ENCODE measurements at places on chromosomes 16 and 17. TPM values are rescaled to one million over a fixed set of nuclear protein-coding genes. Genes with fewer than 3 reads are reported as not detected.
A peak's percentile ranks its signal among the peaks of the same experiment; 100 is the strongest.

- DNase-seq: no peak
- no peaks in the 10 kb centered on the region for H3K4me1 ChIP-seq
- H3K27ac ChIP-seq: no peak overlapping the region
- H3K4me3 ChIP-seq: no peak overlapping the region
- H3K36me3 ChIP-seq: peaks cover 36% of the 10 kb centered on the region
- H3K27me3 ChIP-seq: no peaks in the 10 kb centered on the region
Measured at GRCh38 chr16:53282975-53283946, 151.0 kb upstream of the RBL2 start.

GRCh38 chr17:2624292-2624731 is 30.9 kb downstream of the PAFAH1B1 start:
- H3K27me3 ChIP-seq: no peaks in the 10 kb centered on the region
- peak overlapping the region; percentile 37 for H3K4me3 ChIP-seq
- peaks cover 43% of the 10 kb centered on the region for H3K4me1 ChIP-seq

- no peaks in the 10 kb centered on the region for H3K4me1 ChIP-seq
- H3K27me3 ChIP-seq: peaks cover 27% of the 10 kb centered on the region
- no peak for DNase-seq
- H3K4me3 ChIP-seq: no peak overlapping the region
- peaks cover 70% of the 10 kb centered on the region for H3K36me3 ChIP-seq
Measured at GRCh38 chr16:6864671-6865070, 468.0 kb upstream of the RBFOX1 start.

DNA sequence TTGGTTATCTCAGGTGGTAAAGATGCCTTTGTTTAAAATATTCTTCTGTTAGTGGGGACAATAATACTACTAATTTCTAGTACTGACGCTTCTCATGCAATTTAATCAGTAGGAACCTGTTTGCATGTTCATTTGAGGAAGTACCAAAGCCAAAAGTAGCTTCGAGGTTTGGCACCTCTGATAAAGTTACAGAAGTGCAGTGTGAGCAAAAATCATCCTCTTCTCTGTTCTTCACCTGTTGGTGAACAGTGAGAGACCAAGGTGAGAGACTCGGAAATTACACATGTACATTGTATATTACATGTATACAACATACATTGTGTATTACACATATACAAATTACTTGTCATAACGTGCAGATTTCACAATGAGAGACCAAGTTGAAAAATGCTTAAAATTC is 404.6 kb downstream of the MAF start:
- H3K36me3 ChIP-seq: no peaks in the 10 kb centered on the region
- H3K4me1 ChIP-seq: peaks cover 11% of the 10 kb centered on the region
- H3K27ac ChIP-seq: no peak overlapping the region
- no peak for DNase-seq
- no peaks in the 10 kb centered on the region for H3K27me3 ChIP-seq

DNA sequence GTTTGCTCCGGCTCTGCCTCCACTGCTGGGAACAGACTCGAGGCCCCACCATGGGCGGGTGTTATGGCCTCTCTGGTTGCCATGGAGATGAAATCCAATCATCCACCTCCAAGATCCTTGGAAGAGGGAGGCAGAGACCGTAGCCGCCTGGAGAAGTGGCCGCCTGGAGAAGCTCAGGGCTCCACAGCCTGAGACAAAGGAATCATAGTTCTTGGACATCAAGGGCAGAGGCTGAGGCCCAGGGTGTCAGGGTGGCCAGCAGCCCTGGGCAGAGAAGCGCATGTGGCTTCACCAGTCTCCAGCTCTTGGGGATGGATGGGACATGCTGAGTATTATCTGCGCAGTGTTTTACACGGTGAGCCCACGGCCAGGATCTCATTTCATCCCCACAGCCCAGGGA is 36.2 kb downstream of the ABR start:
- no peak overlapping the region for H3K4me3 ChIP-seq
- no peak overlapping the region for H3K27ac ChIP-seq
- no peaks in the 10 kb centered on the region for H3K36me3 ChIP-seq
- H3K4me1 ChIP-seq: peaks cover 14% of the 10 kb centered on the region
- DNase-seq: no peak
- no peaks in the 10 kb centered on the region for H3K27me3 ChIP-seq

- H3K27me3 ChIP-seq: peaks cover 62% of the 10 kb centered on the region
- DNase-seq: no peak
- H3K27ac ChIP-seq: no peak overlapping the region
Measured at GRCh38 chr17:45333702-45334092, 16.9 kb upstream of the MAP3K14 start.

DNA sequence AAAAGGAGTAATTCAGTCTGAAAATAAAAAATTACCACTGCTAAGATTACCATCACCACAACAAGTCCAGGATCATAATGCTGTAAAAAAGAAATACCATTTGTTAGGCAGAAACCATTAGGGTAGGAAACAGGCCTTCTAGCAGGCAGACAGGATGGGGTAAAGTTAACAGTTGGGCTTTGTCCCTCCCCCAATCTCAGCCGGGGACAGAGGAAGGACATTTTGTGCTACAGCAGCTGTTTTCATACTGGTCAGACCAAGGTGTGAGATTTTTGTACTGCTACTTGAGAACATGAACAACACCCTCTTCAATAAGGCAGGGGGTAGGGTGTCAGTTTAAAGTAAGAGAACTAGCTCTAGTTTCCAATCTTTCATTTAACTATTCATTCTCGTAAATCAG is 49.2 kb upstream of the ITGA2B start:
- H3K36me3 ChIP-seq: peaks cover 12% of the 10 kb centered on the region
- H3K4me1 ChIP-seq: peaks cover 14% of the 10 kb centered on the region
- H3K27me3 ChIP-seq: no peaks in the 10 kb centered on the region
- no peak for DNase-seq

KRT222 gene
- total RNA-seq: 0.34 TPM
